ENCODE measurements at places on chromosomes 1 and 21.

GRCh38 chr1:167904652-167905130 is 9.2 kb downstream of the ADCY10 start:
- DNase-seq = no peak

- DNase-seq = no peak
Measured at GRCh38 chr1:7341145-7341905, 429.8 kb upstream of the VAMP3 start.

DNA sequence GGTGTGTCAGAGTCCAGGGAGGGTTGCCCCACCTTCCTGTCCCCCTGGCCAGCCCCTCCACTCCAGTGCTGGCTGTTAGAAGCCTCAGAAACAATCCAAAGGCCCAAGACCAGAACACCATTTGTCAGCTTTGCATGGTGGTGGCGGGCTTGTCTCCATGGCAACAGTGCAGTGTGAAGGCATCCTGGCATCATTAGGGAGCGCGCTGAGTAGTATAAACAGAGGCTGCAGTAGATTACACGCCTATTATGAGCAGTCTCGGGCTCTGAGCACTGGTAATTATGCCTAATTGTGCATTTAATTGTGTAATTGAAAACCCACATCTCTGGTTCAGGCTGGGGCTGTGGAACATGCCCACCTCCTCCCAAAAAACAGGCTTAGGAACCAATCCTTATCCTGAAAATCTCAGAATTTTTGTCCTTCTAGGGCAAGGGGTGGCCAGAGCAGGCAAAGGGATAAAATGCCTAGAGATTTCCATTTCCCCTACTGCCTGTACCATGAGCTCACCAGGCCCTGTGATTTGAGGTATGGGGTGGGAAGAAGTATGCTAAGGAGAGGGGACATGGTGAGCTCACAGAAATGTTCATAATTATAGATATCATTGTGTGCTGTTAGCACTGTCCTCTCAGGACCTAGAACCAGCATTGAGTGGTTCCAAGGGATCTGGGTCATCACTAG is 11.7 kb downstream of the NKAIN1 start:
- no peak for DNase-seq

GRCh38 chr1:11311816-11312755 is 39.1 kb downstream of the UBIAD1 start:
- no peak for DNase-seq

- DNase-seq = peak; percentile 80
Measured at GRCh38 chr1:25037174-25038074, 107.3 kb upstream of the RUNX3 start.

DNA sequence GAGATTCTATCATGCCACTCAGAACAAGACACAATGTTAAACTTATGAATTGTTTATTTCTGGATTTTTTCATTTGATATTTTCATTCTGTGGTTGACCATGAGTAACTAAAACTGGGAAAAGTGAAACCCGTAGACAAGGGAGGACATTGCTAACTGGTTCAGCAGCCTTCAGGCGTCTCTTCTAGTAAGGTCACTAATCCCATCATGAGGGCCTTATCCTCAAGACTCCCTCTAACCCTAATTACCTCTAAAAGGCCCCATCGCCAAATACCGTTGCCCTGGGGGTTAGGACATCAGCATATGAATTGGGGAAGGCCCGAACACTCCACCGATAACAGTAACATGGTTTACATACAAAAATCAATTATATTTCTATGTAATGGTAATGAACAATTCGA is 247.6 kb downstream of the TM2D1 start:
- no peak for DNase-seq

GRCh38 chr1:62398377-62398776 is 38.5 kb upstream of the USP1 start:
- no peak for DNase-seq

- DNase-seq = no peak
Measured at GRCh38 chr1:201499795-201500669, 6.9 kb downstream of the CSRP1 start.

DNA sequence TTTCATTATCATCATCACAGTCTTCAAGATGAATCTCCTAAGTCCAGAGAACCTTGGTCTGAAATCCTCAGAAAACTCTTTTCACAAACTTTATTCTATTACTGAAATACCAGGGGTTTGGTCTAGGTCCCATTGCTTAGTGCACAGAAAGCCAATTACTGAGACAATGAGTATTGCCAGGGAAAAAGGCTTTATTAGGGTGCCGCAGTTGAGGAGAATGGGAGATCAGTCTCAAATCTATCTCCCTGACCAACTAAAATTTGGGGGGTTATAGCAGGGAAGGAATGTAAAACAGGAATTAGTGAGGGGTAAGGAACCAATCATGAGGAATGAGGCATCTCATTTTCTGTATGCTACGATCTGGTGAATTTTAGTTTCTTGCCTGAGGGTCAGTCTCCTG is 70.5 kb upstream of the PPIH start:
- no peak for DNase-seq

- DNase-seq = no peak
Measured at GRCh38 chr21:18274370-18274769, 29.7 kb downstream of the CHODL start.

DNA sequence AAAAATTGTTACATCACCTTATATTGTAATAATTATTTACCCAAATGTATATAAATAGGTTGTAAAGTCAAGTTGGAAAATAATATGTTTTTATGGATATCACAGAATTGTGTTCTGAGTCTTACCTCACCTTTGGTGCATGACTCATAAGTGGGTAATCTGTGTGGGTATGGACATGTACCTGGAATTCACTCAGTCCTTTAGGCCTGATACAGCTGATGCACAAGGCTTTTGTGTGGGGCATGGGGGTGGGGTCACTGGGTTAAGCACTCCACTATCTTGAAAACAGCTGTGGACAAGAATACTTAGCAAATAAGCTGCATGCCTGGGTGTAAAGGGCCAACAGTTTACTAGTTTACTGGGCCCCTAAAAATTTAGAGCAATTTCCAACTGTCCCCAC is 34.4 kb downstream of the INKA2 start:
- DNase-seq = no peak

DNA sequence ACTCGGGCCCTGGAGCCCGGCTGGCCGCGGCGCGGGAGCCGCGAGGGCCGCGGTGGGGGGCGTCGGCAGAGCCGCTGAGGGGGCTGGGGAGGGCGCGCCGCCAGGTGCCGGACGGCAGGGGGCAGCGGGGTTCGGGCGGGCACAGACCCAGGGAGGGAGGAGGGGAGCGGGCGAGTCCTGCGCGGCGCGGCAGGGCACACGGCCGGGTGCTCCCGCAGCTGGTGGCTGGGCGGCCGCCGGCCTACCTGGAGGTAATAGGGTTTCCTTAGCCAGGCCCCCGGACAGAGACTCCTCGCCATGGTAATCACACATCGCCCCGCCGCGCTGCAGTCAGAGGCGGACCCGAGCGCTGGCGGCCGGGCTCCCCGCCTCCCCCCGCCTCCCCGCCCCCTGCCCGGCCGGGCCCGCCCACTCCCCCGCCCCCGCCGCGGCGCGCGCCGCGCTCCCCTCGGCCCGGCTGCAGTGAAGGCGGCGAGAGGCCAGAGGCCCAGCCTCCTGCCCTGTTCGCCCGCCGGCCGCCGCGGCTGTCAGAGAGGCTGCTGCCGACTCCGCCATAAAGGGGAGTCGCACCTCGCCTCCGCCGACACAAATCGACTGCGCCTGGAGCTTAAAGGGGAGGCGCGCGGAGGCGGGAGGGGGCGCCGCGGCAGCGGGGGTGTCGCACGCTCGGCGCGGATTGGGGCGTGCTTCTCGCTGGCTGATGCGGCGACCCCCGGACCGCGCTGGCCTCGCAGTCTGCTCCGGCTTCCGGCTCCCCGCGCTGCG is at the start of gene DIPK1A:
TSS of gene DIPK1A (minus strand) at position 332 of the 765 bp plus-strand sequence. CDS start at position 299, 33 bp downstream.
- peak; percentile 81 for DNase-seq

DNA sequence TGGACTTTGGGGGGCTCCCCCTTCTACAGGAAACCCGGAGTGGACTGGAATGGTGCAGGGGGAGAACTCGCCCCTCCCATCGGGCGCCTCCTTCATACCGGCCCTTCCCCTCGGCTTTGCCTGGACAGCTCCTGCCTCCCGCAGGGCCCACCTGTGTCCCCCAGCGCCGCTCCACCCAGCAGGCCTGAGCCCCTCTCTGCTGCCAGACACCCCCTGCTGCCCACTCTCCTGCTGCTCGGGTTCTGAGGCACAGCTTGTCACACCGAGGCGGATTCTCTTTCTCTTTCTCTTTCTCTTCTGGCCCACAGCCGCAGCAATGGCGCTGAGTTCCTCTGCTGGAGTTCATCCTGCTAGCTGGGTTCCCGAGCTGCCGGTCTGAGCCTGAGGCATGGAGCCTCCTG is at the start of gene TNFRSF14:
TSS of gene TNFRSF14 (plus strand) at position 95 of the 401 bp plus-strand sequence. CDS start at position 389, 294 bp downstream.
- DNase-seq = peak; percentile 83

- DNase-seq = no peak
Measured at GRCh38 chr1:160549665-160550006, 26.6 kb upstream of the SLAMF6 start.

DNA sequence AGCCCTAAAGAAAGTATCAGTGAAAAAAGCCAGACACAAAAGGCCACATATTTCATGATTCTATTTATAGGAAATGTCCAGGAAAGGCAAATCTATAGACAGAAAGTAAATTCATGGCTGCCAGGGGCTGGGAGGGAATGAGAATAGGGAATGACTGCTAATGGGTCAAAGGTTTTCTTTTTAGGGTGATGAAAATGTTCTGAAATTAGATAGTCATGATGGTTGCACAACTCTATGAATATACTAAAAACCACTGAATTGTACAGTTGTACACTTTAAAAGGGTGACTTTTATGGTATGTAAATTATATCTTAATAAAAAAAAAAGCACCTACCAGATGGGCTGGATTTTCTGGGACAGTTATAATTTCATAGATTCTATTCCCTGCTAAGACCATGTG is 114.8 kb downstream of the CNIH3 start:
- DNase-seq = no peak

DNA sequence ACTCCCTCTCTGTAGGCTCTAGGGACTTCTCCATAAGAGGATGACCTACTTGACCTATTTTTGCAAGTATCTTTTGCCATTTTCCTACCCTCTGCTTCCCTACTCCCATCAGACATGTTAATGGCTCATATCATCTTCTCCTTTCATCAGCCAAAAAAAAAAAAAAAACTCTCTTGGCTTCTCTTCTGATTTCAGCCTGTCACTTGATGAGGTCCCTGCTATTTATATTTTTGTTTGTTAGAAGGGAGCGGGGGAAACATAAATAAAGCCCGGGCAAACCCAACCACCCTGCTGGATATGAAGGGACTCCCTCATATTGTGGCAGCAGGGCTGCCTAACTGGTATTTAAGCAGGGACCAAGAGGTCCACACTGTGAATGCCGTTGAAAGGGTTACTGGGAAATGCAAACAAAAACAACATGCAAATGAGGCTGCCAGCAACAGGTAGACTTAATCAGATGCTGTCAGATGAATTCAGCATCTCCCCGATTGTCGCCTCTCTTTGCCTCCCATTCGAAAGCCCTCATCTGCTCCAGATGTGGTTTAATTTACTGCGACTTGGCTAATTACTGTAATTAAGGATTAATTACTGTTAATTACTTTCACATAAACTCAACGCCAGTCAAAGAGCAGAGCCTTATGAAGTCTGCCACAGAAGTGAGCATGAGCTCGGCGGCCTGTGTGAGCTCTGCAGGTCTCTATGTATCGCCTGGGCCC is 172.3 kb downstream of the PBX1 start:
- no peak for DNase-seq

DNA sequence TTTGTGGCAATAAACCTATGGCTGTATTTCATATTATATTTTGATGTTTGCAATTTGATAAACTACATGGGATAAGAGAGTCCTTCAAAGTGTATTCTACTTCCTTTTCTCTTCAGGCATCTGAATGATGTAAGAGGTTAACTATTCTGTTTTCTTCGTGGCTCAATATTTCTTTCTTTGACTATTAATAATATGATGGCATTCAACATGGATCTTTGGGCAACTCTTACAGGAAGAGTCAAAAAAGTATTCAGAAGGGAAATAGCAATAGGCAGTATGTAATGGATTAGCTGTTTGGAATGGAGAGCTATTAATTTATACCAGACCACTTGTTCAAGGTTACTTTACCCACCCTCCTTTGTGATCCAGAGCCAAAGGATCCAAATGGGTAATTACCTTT is 74.4 kb downstream of the HMCN1 start:
- no peak for DNase-seq

DNA sequence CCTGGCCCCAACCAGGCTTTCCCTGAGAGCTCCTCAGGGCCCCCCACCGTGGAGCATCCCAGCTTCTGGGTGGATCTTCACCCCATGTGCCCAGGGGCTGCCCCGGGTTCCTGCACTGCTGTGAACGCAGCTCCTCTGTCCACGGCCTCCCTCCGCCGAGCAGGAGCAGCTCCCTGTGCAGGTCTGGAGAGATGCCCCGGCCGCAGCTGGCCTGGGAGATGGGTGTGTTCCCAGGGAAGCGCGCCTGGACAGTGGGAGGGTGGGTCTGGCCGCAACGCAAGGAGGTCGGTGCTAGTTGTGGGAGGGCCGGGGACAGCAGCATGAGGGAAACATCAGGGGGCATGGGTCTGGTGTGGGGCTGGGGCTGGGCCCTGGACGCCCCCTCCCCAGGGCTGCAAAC is 71.3 kb downstream of the MORN1 start:
- no peak for DNase-seq
